CD4-positive, alpha-beta T cell (primary cell): ENCODE measurements at places on chromosomes 7 and 10. TPM values are rescaled to one million over a fixed set of nuclear protein-coding genes. Genes with fewer than 3 reads are reported as not detected.

DNA sequence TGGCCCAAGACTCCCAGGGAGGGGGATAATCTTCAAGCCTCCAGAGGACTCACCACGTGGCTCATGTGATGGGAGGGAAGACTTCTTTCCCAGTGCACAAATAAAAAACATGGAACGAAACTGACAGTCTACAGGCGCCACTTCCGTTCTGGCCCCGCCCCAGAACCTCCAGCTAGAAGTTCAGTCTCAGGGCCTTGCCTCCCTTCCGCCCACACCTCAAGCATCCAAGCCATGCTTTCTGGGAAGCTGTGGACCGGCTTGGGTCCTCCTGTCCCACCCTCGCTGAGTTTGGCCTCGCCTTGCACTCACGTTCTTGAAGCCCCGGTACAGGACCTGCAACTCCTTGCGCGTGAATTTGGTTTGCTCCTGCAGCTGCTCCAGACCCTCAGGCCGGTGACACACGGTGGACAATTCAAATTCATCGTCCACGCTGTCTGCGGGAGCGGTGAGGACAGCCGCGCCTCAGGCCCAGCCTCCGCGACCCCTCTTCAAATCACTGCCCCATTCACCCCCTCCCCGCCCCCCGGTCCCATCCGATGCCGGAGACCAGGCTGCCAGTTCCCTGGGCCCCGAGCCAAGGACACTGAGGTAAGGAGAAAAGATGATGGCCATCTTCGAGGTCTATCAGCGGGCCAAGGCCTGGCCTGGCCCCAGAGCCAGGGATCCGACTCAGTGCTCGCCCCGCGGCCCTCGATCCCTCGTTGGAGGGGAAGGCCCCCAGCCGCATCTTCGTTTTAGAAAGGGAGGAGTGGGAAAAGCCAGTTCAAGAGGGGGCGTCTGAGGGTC, 10.7 kb upstream of the OGA start:
- DNase-seq: peak; percentile 53
- H3K36me3 ChIP-seq: no peaks in the 10 kb centered on the region

GRCh38 chr10:103355906-103356599, 5.1 kb upstream of the PCGF6 start:
- H3K27ac ChIP-seq: no peak overlapping the region
- H3K4me1 ChIP-seq: peaks cover 7% of the 10 kb centered on the region
- no peaks in the 10 kb centered on the region for H3K36me3 ChIP-seq
- H3K4me3 ChIP-seq: no peak overlapping the region
- DNase-seq: no peak
- no peaks in the 10 kb centered on the region for H3K27me3 ChIP-seq

GRCh38 chr10:7700577-7701125, 2.5 kb upstream of the ITIH2 start:
- no peak overlapping the region for H3K27ac ChIP-seq
- no peak overlapping the region for H3K4me3 ChIP-seq
- no peaks in the 10 kb centered on the region for H3K36me3 ChIP-seq
- no peaks in the 10 kb centered on the region for H3K27me3 ChIP-seq
- DNase-seq: no peak

- H3K36me3 ChIP-seq: no peaks in the 10 kb centered on the region
- H3K27me3 ChIP-seq: no peaks in the 10 kb centered on the region
- DNase-seq: no peak
- H3K4me1 ChIP-seq: no peaks in the 10 kb centered on the region
These were observed 279.0 kb downstream of the KCNMA1 start for GRCh38 chr10:77358656-77359055.

- H3K27ac ChIP-seq: no peak overlapping the region
- no peak overlapping the region for H3K4me3 ChIP-seq
- no peaks in the 10 kb centered on the region for H3K4me1 ChIP-seq
- H3K27me3 ChIP-seq: no peaks in the 10 kb centered on the region
- no peak for DNase-seq
- peaks cover 5% of the 10 kb centered on the region for H3K36me3 ChIP-seq
These were observed 32.1 kb downstream of the MARCHF5 start for GRCh38 chr10:92323079-92323478.

- DNase-seq: no peak
- H3K27me3 ChIP-seq: no peaks in the 10 kb centered on the region
- H3K36me3 ChIP-seq: no peaks in the 10 kb centered on the region
- peak overlapping the region; percentile 85 for H3K4me3 ChIP-seq
- H3K27ac ChIP-seq: no peak overlapping the region
- H3K4me1 ChIP-seq: peaks cover 34% of the 10 kb centered on the region
These were observed 1.9 kb downstream of the TTYH3 start for GRCh38 chr7:2633538-2634266.

DNA sequence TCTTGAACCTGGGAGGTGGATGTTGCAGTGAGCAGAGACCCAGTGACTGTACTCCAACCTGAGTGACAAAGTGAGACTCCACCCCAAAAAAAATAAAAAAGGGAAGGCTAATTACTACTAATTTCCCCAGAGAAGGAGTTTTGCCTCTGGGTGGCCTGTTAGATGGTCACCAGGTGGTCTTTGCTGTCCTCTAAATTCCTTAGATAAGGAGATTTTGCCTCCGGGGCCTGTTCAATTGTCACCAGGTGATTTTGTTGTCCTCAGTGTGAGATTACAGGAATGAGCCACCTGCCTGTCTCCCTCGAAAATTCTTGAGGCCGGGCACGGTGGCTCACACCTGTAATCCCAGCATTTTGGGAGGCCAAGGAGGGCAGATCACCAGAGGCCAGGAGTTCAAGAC, 24.4 kb upstream of the ZMIZ2 start:
- H3K4me3 ChIP-seq: no peak overlapping the region
- no peaks in the 10 kb centered on the region for H3K4me1 ChIP-seq
- H3K27me3 ChIP-seq: no peaks in the 10 kb centered on the region
- DNase-seq: no peak
- no peak overlapping the region for H3K27ac ChIP-seq
- no peaks in the 10 kb centered on the region for H3K36me3 ChIP-seq

DNA sequence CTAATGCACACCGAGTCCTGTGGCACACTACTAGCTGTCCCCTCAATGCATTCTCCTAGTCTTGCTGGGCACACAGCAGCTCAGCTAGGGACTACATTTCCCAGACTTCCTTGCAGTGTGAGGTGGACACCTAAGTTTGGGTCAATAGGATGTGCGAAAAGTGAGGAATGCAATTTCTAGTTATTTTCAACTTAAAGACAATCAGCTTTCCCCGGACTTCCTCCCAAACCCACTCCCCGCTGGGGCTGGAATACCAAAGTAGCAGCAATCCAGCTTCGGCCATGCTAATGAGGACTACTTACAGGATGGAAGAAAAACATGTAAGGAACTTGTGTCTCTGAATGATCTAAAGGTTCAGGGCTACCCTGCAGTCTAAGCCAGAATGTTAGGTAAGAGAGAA, 286.4 kb upstream of the LRRN3 start:
- no peak for DNase-seq
- H3K36me3 ChIP-seq: no peaks in the 10 kb centered on the region
- no peaks in the 10 kb centered on the region for H3K27me3 ChIP-seq
- H3K27ac ChIP-seq: no peak overlapping the region
- H3K4me1 ChIP-seq: no peaks in the 10 kb centered on the region

The AKR1B1 gene
- 60.6 TPM for total RNA-seq
